Brain pericyte (primary cell): ENCODE measurements at places on chromosomes 5 and 9.
A peak's percentile ranks its signal among the peaks of the same experiment; 100 is the strongest.

- DNase-seq = no peak
These were observed 45.8 kb downstream of the NRG2 start for GRCh38 chr5:139997276-139997675.

DNA sequence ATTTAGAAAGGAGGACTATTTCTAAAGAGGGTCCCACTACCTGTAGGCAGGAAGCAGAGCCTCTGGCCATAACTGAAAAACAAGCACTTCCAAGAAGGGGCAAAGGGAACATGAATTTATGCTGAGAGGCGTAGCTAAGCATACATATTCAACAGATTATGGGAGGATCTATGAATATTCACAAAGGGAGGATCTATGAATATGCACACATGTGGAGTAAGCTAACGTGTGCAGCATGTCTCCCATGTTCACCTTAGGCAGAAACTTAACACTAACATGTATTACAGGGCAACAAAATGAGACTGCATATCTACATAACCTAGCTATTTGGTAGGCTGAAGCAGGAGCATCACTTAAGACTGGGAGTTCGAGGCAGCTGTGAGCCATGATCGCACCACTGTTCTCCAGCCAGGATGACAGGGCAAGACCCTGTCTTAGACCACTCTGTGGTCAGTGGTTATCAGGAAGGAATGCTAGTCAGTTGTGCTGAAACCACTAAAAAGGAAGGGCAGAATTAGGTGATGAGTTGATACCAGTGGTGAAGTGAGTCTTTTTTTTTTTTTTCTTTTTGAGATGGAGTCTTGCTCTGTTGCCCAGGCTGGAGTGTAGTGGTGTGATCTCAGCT lies 20.8 kb downstream of the FXN start:
- DNase-seq = no peak

GRCh38 chr5:60495644-60496520 lies 204.1 kb downstream of the DEPDC1B start:
- no peak for DNase-seq

DNA sequence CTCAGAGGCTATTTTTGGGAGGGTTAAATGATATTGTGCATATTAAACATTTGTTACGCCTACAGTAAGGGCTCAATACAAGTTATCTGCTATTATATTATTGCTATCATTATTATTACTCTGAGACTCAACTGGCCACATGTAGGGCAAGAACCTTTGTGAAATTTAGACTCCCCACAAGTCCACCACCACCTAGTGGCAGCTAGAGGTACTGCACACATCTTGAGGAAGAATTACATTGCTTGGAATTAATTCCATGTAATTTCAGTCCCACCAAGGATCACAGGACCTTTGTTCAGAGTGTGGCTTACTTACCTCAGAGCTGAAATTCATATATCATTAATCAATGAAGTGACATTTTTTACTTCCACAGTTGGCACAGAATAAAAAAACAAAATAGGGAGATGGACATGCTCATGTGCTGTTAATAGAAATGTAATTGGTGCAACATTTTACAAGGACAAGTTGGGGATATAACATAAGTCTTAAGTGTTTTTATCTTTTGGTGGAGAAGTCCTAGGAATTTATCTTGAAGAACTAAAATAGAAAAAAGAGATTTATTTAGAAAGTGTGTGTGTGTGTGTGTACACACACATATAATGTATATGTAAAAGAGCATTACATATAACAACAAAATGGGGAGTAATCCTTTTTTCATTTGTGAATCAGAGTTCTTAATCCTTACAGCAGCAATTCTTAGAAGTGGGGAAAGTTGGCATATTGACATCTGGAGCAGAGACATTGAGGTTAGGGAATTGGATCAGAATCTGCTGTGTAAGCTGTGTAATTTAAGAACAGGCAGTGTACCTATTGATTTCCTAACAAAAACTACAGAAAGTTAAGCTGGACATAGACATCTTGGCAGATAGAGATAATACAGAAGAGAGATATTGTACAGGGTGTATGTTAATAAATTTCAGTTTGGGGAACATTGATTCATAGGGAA lies 11.2 kb downstream of the MSANTD3 start:
- DNase-seq = no peak

GRCh38 chr5:119470851-119471451 lies 18.7 kb downstream of the HSD17B4 start:
- DNase-seq = peak; percentile 8

- DNase-seq = no peak
These were observed 166.5 kb upstream of the PRR16 start for GRCh38 chr5:120297616-120298015.

DNA sequence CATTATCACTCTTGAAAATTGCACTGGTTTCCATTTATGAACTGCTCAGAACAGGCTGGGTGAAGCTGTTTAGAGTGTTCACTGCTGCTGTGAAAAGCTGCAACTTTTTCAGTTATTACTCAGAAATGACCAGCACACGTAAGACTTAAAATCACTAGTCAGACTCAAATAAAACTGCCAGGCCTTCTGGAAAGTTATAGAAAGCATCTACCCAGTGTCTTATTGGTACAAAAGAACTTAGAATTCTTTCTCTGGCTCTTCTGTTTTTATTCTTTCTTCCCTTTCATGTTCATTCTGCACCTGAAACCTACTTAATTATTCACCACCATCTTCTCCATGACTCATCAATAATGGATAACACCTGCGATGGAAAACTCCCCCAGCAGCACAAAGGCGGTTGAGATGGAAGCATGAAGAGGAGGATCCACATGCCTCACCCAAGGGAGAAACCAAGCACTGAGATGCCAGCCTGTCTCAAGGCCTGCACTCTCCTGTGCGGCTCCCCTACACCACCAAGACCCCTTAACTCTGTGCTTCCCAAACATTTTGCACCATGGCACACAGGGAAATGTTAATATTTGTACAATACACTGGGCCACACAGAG lies 171.9 kb downstream of the ENTREP1 start:
- DNase-seq = no peak

DNA sequence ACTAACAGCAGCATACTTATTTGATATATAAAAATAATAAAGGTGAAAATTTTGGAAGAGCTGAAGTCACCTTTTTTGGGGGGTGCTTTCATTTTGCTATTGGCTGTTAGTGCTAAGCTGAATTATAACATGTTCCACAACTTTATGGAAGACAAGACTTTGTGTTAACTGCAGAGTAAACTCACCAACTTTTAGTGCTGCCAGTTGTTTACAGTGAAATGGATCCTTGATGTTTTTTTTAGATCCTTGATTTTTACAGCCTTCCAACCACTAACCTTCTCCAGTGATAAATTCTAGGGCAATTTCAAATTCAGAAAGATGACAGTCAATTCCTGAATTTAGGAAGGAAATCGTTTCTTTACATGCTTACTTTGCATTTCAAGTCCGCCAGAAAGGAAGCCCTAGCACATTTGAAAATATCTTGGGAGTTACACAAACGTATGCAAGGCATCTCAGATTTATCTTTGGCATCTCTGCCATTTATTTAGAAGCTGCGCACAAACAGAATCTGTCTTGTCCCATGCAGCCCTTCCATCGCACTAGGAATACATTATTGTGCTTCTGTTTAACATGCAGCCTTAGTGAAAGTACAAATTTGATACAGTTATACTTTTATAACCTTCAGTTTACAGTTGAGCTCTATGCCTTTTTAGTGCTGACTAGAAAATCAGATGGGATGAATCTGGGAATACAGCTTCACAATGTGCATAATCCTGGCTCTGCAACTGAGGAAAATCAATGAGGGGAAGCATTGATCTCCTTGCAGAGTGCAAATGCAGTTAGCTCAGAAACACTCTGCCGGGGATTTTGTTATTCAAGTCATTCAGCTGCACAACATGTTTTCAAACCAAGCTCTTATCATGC lies 142.4 kb upstream of the ZNF608 start:
- no peak for DNase-seq

GRCh38 chr5:107253246-107253645 lies 417.5 kb downstream of the EFNA5 start:
- DNase-seq = no peak
